Caudate nucleus (tissue), 63 donors: ENCODE measurements at places on chromosomes 16 and 17.

DNA sequence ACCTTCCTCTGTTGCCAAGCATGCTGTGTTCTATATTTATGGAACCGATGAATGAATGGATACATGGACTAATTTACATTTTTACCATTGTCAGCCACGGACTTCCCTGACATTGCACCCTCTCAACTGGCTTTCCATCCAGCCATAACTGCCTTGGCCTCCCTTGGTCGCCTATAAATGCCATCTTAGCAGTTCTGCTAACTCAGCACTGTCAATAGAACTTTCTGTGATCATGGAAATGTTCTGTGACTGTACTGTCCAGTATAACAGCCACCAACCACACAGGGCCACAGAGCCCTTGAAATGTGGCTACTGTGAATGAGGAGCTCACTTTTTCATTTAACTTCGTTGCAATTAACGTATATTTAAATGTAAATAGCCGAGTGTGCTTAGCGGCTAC lies 8.7 kb upstream of the BCO1 start:
- DNase-seq: no peak

- DNase-seq: peak; percentile 16
Measured at GRCh38 chr16:528111-529011, 849 bp downstream of the CAPN15 start.

DNA sequence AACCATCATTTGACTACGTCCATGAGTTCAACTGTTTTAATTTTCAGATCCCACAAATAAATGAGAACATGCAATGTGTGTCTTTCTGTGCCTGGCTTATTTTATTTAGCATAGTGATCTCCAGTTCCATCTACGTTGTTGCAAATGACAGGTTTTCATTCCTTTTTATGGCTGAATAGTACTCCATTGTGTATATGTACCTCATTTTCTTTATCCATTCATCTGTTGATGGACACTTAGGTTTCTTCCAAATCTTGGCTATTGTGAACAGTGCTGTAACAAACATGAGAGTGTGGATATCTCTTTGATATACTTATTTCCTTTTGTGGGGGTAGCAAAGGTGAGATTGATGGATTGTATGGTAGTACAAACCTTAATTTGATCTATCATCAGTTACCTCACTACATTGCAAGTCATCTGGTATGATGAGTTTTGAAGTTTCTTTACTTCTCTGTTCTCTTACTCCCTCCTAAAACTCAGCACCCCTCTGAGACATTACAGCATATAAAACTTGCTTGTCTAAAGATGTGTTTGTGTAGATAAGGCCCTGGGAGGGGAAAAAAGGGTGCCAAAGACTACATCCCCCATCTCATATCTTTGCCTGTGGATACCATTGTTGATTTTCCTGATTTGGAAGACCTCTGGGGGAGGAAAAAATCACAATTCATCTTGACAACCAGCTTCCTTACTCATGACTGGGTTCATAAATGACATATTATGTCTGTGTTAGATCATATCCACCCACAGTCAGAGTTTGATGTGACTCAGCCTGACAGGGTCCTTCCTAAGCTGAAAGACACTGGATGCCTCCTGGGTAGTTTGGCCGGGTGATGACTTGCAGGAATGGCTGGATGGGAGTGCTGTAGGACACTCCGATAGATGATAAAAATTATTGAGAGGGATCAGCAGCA lies 47.6 kb downstream of the ABCA9 start:
- DNase-seq: peak; percentile 4

GRCh38 chr17:56700919-56701420 lies 107.5 kb downstream of the NOG start:
- DNase-seq: no peak

GRCh38 chr17:4893272-4893671 lies 6.1 kb upstream of the C17orf107 start:
- no peak for DNase-seq

DNA sequence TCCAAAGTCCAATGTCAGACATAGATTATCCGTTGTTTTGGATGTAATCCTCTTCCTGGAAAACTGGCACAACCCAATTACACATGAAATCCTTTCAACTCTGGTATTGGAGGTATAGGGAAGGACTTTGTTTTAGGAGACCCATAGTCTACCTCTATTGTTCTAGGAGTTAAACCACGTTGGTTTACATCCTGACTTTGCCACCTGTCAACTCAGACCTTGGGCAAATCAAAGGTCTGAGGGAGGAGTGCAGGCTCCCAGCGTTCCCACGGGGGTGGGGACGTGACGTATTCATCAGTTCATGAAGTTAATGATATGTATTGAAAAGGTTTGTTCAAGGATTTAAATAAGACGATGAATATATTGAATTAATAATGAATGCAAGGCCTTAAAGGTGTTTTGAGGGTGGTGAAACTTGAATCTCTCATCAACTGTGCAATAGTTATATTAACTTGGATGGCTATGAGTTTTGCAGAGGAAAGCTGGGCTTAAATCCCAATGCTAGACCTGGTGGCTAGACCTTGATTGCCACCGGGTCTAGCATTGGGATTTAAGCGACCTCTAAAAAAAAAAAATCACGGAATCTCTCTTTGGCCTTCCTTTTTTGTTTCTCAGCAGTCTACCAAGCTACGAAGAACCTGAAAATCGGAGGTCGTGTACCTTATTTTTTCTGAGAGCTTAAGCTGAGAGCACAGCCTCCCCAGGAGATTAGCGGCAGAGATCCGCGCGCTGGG lies 744 bp upstream of the NF1 start:
- DNase-seq: no peak

DNA sequence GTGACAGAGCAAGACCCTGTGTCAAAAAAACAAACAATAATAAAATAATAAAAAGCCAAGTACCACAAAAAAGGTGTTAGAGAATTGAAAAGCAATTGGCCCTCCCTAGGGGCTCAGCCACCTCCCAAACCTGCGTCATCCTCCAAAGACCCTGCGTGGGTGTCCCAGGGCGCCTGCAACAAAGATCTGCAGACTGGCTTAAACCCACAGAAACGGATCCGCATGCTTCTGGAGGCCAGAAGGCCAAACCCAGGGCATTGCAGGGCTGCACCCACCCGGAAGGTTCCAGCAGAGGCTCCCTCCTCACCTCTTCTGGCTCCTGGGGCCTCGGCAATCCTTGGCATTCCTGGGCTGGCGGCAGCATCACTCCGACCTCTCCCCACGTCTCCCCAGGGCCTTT lies 1.5 kb downstream of the ENPP7 start:
- DNase-seq: no peak

DNA sequence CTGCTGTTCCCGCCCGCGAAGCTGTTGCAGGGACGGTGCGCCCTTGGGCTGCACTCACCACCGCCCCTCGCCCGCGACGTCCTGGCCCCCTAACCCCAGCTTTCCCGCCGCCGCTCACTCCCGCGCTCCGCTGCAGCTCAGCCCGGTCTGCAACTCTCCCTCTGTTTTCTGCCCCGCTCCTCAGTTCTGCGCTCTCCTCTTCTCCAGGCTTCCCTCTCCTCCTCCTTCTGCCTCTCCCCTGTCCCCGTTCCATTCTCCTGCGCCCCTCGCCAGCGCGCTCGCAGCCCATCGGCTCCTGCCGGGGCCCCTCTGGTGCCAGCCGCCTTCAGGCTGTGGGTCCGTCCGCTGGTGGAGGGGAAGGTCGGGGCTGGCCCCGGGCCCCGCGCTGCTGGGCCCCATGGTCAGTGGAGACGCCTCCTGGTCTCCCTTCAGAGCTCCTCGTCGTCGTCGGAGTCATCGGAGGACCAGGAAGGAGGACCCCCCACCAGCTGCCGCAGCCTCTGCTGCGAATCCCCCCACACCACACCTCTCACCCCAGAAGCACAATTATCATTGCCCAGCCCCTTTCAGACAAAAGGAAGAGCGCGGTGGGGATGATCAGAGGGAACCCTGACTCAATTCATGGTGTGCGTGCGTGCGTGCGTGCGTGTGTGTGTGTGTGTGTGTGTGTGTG lies 223.2 kb upstream of the FOXF1 start:
- DNase-seq: no peak

DNA sequence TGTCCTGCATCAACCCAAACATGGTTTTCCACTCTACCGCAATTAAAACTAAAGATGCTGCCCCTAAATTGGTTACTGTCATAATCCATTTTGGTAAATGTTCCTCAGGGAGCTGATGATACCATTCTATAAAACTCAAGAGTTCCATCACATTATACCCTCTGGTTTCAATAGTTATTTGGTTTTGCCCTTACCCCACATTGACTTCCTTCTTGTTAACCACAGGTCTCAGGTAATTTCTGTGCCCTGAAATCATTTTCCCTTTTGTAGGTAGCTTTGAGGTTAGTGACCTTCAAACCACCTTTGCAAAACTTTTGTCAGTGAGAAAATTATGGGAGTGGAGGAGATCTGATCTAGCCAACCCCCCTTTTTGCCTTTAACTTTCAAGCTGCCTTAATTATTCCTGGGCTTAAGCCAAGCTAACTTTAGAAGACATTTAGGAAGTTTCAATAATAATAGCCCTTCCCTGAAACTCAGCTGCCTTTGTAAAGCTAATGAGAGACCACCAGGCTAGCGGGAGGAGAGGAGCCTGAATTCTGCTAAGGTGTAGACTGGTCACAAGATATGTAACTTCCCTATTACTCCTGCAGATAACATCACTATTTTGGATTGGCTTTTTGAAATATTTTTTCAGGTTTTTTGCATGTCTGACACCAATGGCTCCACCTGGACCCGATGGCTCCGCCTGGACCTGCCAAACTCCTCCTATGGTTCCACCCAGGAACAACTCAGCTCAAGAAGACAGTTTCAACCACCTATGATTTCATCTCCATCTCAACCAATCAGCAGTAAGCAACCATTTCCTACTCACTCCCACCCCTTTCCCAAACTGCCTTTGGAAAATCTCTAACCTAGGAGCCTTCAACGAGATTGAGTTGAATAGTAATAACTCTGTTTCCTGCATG lies 224.9 kb downstream of the HS3ST3B1 start:
- DNase-seq: no peak

GRCh38 chr16:48817032-48817431 lies 207.1 kb upstream of the N4BP1 start:
- DNase-seq: no peak

DNA sequence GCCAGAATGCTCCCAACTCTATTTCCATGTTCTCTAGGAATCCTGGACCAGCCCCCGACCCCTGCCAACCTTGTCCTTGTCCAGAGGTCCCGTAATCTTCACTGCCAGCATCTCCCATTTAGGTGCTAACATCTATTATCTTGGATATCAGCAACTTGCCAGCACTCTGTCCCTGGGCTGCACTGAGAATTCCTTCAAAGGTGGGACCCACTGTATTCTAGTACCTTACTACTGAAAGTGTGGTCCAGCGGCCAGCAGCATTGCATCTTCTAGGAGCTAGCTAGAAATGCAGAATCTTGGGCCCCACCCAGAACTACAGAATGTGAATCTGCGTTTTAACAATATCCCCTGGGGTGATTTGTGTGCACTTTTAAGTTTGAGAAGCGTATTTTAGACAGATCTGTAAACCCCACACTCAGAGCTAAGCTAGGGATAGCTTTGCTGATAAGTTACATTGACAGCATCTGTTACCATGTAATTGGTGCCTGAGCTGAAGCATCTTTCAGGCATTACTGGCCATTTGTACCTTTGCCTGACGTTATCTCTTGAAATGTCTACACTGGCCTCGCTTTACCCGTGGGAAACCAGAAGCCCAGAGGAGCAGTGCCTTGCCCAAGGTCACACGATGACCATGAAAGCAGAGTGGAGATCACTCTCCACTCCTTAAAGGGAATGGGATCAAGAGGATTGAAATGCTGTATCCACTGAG lies 8.3 kb downstream of the ABAT start:
- DNase-seq: no peak

GRCh38 chr16:71296584-71297340 lies 7.6 kb upstream of the CMTR2 start:
- no peak for DNase-seq

DNA sequence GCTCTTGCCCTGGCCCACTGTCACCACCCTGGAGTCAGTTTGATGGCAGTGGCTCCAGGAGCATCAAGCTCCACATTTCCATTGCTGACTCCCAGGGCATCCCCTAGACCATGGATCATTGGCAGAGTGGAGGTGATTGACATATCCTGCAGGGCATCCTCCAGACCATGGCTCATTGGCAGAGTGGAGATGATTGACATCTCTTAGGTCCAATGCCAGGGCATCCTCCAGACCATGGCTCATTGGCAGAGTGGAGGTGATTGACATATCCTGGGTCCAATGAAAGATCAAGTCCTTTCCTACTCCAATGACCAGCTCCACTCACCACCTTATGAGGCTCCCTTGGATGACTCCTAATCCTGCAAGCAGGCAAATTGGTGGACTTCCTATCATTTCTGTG lies 174.3 kb upstream of the NLRP1 start:
- DNase-seq: no peak

DNA sequence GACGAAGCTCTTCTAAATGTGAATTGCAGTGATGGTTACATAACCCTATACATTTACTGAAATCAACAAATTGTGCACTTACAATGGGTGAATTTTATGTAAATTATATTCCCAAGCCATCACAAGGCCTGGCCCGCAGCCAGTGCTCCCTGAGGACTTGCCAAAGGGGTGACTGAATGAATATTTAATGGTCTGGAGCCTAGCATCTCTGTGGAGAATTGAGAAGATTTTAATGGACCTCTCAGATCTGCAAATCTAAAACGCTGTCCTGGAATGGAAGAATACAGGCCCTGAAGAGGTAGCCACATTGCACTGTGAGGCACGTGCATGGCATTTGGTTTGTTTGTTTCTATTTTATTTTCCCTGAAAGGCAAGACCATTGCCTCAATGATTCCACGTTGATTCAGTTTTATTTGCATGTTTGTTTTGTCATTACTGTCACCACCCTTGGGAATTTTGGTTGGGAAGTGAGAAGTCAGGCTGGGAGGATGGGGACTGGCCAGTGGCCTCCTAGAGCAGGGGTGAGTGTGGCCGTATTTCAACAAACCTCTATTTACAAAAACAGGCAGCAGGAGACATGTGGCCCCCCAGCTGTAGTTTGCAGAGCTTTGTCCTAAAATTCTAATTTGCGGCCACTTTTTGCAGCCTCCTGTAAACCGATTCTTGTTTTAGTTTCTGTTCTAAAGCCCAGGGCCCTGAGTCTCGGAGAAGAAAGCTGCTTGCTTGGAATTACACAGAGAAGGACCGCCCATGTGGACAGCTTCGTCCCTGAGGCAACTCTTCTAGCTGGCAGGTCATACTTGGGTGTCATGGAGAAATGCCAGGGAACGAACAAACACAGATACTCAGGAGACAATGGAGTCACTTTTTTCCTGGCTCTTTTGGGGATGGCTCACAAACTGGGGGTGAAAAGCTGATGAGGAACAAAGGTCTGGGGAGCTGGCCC lies 40.5 kb upstream of the GCSH start:
- peak; percentile 14 for DNase-seq

- no peak for DNase-seq
Measured at GRCh38 chr16:85861095-85861825, 37.7 kb upstream of the IRF8 start.

- no peak for DNase-seq
Measured at GRCh38 chr17:44608727-44609435, 47.4 kb upstream of the MEIOC start.

DNA sequence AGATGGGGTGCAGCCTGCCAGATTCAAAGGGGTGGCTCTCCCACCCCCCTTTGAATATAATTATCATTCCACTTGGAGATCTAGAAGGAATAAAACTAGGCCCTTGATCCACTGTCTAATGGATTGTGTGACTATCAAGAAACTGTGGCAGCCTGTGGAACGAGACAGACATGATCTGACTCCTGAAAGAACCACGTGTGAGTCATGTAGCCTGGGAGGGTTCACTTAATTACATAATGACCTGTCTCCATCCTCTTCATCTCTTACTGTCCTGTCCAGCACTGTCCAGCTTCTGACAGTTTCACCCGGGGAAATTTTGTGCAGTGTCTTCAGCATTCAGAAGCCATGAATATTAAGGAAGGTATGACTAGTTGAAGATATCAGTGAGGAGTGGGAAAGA lies 43.3 kb upstream of the CDH13 start:
- DNase-seq: no peak
